ENCODE measurements at places on chromosomes 2 and 18. TPM values are rescaled to one million over a fixed set of nuclear protein-coding genes. Genes with fewer than 3 reads are reported as not detected.

Gene HOXD13
- not detected for total RNA-seq

DNA sequence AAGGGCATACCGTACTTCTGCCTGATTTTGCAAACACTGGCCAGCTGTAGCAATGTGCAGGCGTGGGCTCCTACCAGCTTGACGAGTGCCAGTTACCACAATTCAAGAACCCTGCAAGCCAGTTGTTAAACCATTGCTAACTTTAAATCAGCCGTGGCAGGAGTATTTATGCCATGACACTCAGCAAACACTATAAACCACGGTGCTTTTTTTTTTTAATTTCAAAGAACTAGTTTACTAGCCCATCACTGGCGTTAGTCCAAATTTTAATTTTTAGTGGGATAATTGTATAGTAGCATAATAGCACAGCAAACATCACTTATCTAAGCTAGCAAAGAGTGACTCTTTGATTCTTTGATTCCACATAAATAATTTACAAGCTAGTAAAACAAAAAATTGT is 111.1 kb downstream of the COL4A4 start:
- DNase-seq: no peak

Gene CFC1
- not detected for total RNA-seq

Gene SKOR2
- total RNA-seq: not detected

DNA sequence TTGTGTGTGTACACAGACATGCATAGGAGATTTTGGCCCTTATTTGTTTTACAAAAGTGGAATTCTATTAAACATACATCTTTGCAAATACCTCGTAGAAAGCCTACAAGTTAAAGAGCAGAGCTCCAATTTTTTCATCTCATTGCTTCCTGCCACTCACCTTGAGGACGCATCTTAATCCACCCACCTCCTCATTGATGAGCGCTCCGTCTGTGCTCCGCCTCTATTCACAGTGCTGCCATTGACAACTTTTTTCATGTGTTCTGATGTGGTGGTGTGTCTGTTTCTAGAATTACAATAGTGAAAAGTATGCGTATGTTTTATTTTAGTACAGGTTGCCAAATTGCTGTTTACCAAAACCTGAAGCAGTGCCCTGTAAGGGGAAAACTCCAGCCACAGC is 36.3 kb downstream of the NEURL3 start:
- no peak for DNase-seq

DNA sequence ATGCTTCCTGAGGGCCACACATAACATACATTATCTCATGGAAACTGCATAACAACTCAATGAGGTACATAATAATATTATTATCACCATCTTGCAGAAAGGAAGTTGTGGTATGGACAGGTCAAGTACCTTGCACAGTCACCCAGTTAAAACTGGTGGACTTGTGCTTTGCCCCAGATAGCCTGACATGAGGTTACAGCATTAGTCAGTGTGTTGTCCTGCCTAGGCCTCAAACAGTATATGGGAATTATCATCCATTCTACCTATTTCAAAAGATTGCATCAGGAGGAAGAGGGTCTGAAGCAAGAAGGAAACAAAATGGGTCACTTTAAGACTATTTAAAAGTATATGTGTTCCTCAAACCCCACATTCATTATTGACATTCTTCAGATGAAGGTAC is 5.4 kb upstream of the ANTXR1 start:
- DNase-seq: no peak

- DNase-seq: no peak
Measured at GRCh38 chr18:75739682-75740081, 312.2 kb upstream of the SMIM21 start.
